ENCODE measurements at places on chromosomes 7 and 10. TPM values are rescaled to one million over a fixed set of nuclear protein-coding genes. Genes with fewer than 3 reads are reported as not detected.

ELAPOR2 gene
- total RNA-seq, result 3.9 TPM

SLC39A12 gene
- total RNA-seq, result not detected

CCDC201 gene
- total RNA-seq, result not detected

KLF14 gene
- total RNA-seq, result 0.11 TPM

MYL10 gene
- not detected for total RNA-seq

PAX4 gene
- total RNA-seq, result not detected

LIPJ gene
- total RNA-seq, result not detected

MICALL2 gene
- total RNA-seq, result 8.3 TPM

ABCB1 gene
- 1.0 TPM for total RNA-seq

PON1 gene
- total RNA-seq, result not detected

CPVL gene
- total RNA-seq, result 86.3 TPM

TMEM176A gene
- 18.5 TPM for total RNA-seq

NAT16 gene
- total RNA-seq, result not detected

CYP3A7 gene
- not detected for total RNA-seq

CREM gene
- total RNA-seq, result 58.5 TPM

PRTFDC1 gene
- total RNA-seq, result 1.5 TPM

Data from left ventricle myocardium inferior (tissue), 1 donor.